ENCODE measurements at places on chromosomes 6 and 20.

DNA sequence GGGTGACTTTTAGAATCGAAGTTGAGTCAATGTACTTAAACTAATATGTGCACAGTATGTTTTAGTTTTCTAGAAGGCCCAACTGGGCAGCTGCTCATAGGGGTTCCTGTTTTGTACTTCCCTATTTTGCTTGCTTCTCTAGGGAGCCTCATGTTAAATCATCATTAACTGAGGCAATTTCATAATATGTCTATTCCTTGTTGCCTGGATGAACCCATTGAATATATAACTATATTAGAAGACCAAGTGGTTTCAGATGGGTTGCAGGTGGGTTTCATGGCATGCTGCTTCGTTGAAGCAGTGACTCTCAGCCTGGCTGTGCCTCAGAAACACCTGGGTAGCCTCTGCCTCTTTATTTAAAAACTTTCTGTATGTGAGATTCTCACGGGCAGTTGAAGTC lies 22.2 kb downstream of the CARMIL1 start:
- no peak for DNase-seq

GRCh38 chr6:120005292-120005976 lies 655.9 kb upstream of the MAN1A1 start:
- DNase-seq: no peak

GRCh38 chr6:119720160-119720559 lies 370.6 kb upstream of the MAN1A1 start:
- no peak for DNase-seq

GRCh38 chr6:111852725-111853124 lies 20.5 kb downstream of the FYN start:
- no peak for DNase-seq

DNA sequence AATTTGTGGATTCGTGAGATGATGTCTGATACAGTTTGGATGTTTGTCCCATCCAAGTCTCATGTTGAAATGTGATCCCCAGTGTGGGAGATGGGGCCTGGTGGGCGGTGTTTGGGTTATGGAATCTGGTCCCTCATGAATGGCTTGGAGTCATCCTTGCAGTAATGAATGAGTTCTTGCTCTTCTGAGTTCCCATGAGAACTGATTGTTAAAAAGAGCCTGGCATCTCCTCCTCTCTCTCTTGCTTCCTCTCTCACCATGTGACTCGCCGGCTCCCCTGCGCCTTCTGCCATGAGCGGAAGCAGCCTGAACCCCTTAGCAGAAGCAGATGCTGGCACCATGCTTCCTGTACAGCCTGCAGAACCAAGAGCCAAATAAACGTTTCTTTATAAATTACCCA lies 30.5 kb upstream of the RPP40 start:
- DNase-seq: no peak

Data from kidney epithelial cell (primary cell).